Mesenchymal stem cell (in vitro differentiated cells and primary cell): ENCODE measurements at places on chromosomes 7 and 10.
A peak's percentile ranks its signal among the peaks of the same experiment; 100 is the strongest.

DNA sequence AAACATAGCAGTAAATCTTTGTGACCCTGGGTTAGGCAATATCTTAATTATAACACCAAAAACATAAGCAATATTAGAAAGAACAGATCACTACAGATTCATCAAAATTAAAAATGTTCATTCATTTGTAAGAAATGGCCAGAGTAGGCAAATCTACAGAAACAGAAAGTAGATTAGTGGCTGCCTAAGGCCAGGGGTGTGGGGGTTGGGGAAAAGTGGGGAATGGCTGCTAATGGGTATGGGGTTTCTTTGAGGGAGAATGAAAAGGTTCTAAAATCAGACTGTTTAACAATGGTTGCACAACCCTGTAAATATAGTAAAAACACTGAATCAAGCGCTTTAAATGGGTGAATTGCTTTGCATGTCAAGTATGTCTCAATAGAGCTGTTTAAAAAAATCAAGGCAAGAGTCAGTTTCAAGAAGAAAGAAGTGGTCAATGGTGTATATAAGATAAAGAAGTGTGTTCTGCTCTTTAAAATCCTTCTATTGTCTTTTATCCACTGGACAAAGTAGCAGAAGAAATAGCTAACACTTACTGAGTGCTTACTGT is 42.6 kb downstream of the CDK6 start:
- peak; percentile 54 for DNase-seq

- no peak for DNase-seq
These were observed 41.3 kb upstream of the AOAH start for GRCh38 chr7:36765605-36766004.

DNA sequence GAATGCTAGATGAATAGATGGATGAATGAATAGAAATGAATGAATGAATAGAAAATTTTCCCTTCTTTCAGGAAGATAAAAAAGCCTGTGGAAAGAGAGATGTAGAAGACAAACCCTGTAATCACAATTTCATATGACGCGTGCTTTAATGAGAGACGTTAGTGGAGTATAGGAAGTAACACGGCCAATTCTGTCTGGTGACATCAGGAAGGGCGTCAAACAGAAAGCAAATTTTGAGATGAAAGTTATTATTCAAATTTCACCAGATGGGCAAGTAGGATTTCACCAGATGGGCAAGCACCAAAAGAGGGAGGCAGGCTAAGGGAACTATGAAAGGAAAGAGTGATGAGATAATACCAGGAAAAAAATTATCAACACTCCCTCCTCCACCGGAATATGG is 128.9 kb upstream of the PRSS1 start:
- DNase-seq, result no peak

- no peak for DNase-seq
These were observed 885.6 kb upstream of the ZNF722 start for GRCh38 chr7:63112764-63113712.

GRCh38 chr7:76328389-76328788 is 25.9 kb downstream of the HSPB1 start:
- no peak for DNase-seq

DNA sequence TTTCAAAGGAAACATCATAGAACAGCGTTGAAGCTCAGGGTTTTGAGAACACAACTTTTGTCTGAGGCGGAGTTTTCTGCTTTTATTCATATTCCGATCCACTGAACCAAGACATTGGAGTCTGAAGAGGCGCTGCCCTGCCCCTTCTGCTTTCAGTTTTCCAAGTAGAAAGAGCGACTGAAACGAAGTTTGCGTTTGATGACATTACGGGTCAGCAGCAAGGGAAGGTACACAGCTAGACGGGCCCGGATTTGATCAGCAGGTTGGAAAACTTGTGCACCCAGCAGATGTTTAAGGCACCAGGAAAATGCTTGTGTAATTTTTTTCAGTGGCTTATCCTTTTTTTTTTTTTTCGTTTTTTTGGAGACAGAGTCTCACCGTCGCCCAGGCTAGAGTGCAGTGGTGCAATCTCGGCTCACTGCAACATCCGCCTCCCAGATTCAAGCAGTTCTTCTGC is 720 bp downstream of the SUN1 start:
- DNase-seq, result no peak

- peak; percentile 74 for DNase-seq
These were observed 535.6 kb upstream of the GHITM start for GRCh38 chr10:83603708-83604107.

DNA sequence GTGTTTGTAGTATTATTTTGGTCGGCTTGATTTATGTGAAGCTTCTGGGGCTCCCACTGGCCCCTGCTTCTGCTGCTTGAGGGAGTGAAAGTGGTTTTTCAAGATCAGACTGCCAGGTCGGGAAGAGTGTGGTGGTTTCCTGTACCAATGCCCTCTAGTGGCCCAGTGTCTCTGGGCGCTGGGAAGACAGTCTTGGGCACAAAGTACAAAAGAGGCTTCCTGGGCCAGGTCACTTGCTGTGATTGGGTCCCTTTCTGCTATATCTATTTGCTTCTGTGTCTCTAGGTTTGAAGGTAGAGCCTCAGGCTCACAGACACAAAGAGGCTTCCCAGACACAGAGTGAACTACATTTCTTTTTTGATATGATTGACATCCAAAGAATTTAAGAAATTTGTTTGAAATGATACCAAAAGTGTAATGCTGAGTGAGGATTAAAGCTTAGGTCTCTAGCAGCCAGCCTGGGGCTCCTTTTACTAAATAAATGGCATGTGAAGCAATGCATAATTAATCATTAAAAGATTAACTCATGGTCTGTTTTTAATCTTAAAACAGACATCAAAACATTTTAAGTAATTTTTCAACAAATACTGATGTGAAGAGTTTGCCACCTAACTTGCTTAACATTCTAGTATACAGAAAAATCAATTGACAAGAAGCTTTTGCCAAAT is 36.3 kb downstream of the ABCB1 start:
- DNase-seq, result peak; percentile 5

GRCh38 chr7:93574269-93574645 is 267 bp downstream of the CALCR start:
- no peak for DNase-seq

DNA sequence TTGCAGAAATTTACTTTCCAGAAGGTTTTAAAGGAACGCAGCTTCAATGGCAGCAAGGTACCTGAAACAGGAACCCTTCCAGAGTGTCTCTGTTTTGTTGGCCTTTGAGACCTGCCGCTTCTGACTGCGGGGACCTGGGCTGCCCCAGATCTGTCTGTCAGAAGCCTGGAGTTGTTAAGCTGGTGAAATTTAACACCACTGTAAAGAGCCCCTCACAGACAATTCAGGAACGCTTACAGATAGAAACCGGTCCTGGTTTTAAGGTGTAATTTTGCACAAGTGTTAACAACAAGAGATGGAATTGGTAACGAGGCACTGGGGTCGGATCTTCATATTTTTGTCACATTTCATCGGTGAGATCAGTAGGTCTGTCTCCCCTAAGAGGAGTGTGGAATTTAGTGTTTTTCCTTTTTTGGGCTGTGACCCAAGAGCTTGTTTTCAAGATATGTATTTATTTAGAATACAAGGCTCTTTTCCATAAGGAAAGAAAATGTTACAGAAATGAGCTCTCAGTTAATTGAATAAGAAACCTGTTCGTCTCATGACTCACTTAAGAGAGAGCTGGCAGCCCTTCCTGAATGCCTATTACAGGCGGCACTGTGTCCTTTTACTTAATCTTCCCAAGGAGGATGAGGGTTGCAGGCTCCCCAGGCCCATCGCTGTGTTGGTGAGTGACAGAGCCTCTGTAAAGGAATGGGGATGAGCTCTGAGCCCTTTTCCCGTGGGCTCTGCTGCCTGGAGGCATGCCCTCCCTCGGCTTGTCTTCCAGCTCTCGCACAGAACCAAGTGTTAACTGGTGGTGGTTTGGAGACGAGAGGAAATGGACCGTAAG is 168.7 kb downstream of the CUX1 start:
- DNase-seq, result peak; percentile 17

GRCh38 chr7:69269806-69270205 is 328.5 kb upstream of the AUTS2 start:
- DNase-seq, result no peak

GRCh38 chr10:122648599-122649428 is 50.8 kb downstream of the C10orf120 start:
- DNase-seq, result no peak

GRCh38 chr7:98852826-98853225 is 17.0 kb downstream of the TMEM130 start:
- DNase-seq, result no peak

DNA sequence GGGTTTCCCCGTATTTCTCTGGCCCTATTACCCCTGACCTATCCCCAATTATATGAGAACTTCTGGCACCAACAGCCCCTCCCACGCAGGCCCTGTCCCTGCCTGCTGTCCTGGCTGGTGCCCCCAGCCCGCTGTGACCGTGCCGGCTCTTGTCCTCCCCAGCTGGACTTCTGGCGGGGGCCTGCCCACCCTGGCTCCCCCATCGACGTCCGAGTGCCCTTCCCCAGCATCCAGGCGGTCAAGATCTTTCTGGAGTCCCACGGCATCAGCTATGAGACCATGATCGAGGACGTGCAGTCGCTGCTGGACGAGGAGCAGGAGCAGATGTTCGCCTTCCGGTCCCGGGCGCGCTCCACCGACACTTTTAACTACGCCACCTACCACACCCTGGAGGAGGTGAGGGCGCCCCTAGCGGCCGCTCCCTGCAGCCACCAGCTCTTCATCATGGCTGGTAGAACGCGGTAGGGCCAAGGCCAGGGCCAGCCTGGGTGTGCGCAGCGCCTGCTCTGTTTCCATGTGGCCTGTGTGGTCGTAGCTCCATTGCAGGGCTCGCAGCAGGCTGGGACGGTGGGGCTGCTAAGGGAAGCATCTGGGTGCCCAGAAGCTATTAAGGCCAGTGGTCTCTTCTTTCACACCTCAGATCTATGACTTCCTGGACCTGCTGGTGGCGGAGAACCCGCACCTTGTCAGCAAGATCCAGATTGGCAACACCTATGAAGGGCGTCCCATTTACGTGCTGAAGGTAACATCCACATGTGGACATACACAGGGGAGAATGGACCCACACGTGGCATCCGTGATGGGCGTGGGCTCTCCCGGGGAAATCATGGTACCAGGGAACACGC is 1.4 kb downstream of the CPA1 start:
- no peak for DNase-seq

- peak; percentile 98 for DNase-seq
These were observed 12.7 kb downstream of the PTPRE start for GRCh38 chr10:127919418-127920271.

- no peak for DNase-seq
These were observed 131.4 kb downstream of the PLXDC2 start for GRCh38 chr10:19947656-19948055.

DNA sequence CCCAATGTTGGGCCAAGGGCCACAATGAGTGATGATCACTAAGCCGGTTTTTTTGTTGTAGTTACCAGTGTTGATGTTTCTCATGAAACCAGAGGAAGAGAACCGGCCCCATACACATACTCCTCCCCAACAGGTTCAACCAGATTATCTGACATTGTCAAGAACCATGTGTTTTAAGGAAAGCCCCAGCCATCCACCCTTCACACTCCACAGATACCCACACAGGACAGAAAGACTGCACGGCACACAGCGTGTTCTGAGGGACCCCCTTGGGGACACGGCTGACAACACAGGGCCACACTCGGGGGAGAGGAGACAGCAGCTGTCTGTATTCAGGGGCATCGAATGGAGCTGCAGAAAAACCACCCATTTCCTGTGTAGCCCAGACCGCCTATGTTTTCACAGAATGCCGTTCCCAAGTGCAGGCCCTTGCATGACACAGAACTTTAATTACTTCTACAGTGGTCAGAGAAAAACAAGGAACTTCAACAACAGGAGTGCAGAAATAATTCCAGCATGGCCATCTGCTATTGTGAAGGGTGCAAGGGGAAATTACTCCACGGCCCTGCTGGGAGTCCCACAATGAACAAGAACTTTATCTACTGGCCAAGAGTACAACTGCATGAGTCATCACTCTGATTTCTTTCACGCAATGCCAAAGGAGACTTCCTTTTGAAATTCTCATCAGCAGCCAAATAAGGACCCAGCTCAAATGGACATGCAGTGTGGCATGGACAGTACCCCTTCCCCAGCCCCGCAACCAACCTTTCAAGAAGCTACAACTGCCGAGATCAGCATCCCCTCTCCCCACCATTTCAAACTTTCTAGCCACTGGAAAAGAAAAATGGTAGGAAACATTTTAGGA is 2.3 kb downstream of the KLF6 start:
- peak; percentile 93 for DNase-seq

- DNase-seq, result peak; percentile 29
These were observed 24.7 kb upstream of the HSPA12A start for GRCh38 chr10:116766837-116767634.

- peak; percentile 95 for DNase-seq
These were observed 153.4 kb upstream of the KLF14 start for GRCh38 chr7:130887182-130887956.
